ENCODE measurements at places on chromosomes 6 and 20.

- DNase-seq, result no peak
Measured at GRCh38 chr6:29112135-29112534, 4.3 kb downstream of the OR2J3 start.

GRCh38 chr6:129263176-129263575, 380.2 kb downstream of the LAMA2 start:
- DNase-seq, result no peak

DNA sequence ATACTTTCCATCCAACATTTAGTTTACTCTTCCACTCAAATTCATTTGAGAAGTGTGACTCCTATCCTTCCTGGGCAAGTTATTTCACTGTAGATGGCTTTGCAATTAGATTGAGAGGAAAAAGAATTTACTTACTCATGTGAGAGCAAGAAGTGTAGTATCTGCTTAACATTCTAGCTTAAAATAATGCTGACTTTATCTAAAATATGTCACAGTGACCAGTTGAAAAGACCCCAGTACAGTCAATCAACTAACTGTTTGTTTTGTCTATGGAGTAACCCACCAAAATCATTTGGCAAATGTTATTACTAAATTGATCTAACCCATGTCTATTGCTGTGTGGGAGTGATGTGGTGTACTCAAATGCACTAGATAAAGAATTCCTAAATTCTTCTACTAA, 8.9 kb upstream of the TCF21 start:
- no peak for DNase-seq

DNA sequence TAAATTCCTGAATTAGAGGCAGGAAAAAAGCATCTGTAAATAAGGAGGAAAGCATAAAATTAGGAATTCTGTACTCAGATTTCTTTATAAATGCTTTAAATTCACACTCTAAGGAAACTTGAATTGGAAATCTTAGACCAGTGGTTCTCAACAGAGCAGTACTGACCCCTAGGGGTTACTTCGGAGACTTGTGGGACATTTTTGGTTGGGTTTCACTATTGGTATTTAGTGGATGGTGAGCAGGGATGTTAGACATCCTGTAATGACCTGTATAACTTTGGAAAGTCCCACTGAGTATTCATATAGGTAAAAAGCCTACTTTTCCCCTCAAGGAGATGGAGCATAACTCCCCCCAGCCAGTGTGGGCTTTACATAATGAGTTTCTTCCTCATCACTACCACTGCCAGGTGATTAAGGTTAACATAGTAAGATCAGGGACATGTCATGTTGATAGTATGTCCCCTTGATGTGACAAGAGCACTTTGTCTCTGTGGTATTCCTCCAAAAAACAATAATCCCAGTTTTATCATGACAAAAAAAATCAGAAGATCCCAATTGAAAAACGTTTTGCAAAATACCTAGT, 31.0 kb downstream of the GLO1 start:
- peak; percentile 11 for DNase-seq

- DNase-seq, result no peak
Measured at GRCh38 chr6:117506180-117506835, 23.8 kb downstream of the DCBLD1 start.

- no peak for DNase-seq
Measured at GRCh38 chr6:36735110-36736071, 37.8 kb downstream of the RAB44 start.

DNA sequence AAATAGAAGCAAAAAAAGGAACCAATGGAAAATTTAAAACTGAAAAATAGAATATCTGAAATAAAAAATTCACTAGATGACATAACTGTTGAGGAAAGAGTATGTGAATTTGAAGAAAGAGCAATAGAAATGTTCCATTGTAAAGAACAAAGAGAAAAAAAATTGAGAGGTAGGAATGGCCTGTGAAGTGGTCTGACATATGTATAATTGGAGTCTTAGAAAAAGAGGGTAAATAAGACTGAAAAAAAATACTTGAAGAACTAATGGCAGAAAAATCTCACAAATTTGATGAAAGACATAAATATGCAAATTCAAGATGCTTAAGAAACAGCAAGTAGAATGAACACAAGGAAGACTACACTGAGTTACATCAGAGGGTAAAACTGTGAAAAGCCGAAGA, 93.4 kb downstream of the QKI start:
- DNase-seq, result no peak
